ENCODE measurements at places on chromosomes 1 and 21. TPM values are rescaled to one million over a fixed set of nuclear protein-coding genes. Genes with fewer than 3 reads are reported as not detected.

Gene PLA2G2F
- not detected for total RNA-seq

Gene HAO2
- total RNA-seq: not detected

DNA sequence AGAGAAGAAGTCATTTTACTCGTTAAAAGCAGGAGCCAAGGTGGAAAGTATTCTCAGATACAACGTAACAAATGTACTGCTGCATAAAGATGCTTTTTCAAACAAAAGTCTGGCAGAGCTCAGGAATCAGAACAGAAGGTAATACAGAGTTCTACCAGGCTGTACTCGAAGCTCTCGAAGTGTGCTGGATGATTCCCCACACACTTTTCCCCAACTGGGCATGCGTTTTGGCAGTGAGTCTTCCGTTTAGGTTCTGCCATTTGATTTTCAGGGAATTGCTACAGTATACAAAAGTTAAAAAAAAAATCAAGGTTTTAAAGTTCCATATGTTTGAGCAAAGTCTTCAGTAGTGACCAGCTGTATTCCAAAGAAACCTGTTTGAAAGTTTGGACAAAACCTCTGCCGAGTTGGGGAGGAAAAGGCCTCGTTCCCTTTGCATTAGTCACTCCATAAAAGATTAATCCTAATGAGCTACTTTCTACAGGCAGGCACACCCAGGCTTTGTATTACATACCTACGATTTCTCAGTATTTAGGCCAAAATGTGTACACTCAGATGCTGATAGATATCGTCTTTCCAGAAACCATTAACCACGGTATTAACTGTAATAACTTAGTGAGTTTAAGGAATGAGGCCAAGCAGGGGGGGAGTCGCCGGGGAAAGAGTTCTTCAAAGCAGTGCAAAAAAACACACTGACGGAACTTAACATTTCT, 477.1 kb downstream of the LMO4 start:
- DNase-seq: no peak

- no peak for DNase-seq
Observed at GRCh38 chr1:49864581-49864980, 159.2 kb downstream of the AGBL4 start.

- DNase-seq: no peak
Observed at GRCh38 chr1:42999308-42999707, 40.6 kb upstream of the SLC2A1 start.

- peak; percentile 74 for DNase-seq
Observed at GRCh38 chr1:115976062-115976920, at the start of gene SLC22A15. TSS of gene SLC22A15 (plus strand) at chr1:115976513. CDS start at chr1:115976628, 115 bp downstream.

Gene FNDC10
- 2.5 TPM for total RNA-seq

Gene ASPM
- total RNA-seq: 0.13 TPM

DNA sequence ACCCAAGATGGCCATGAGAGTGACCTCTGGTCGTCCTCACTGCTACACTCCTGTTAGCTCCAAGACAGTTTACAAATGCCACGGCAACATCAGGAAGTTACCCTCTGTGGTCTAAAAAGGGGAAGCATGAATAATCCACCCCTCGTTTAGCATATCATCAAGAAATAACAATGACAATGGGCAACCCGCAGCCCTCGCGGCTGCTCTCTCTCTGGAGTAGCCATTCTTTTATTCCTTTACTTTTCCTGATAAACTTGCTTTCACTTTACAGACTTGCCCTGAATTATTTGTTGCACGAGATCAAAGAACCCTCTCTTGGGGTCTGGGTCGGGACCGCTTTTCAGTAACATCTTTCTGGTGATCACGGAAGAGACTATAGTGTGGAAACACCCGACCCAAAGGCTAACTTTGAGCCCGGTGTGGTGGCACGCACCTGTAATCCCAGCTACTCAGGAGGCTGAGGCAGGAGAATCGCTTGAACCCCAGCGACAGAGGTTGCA, 19.8 kb upstream of the COX20 start:
- no peak for DNase-seq

DNA sequence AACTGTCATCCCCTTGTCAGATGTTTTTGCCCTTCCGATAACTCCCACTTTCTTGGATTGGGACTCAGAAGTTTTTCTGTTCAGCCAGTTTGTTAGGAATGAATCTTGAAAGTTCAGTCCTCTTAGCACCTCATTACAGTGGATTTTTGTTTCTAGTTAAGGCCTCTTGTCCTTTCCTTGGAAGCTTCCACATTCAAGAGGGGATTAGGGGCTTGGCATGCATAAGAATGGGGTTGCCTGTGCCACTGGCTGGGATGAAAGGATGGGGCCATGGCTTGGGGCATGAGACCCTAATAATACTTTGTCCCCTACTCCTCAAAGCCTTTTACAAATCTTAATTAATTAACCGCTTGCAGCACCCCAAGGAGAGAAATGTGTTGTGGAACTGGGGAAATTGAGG, 2.4 kb upstream of the DHDDS start:
- no peak for DNase-seq

- no peak for DNase-seq
Observed at GRCh38 chr1:4553761-4554160, 100.6 kb upstream of the AJAP1 start.

DNA sequence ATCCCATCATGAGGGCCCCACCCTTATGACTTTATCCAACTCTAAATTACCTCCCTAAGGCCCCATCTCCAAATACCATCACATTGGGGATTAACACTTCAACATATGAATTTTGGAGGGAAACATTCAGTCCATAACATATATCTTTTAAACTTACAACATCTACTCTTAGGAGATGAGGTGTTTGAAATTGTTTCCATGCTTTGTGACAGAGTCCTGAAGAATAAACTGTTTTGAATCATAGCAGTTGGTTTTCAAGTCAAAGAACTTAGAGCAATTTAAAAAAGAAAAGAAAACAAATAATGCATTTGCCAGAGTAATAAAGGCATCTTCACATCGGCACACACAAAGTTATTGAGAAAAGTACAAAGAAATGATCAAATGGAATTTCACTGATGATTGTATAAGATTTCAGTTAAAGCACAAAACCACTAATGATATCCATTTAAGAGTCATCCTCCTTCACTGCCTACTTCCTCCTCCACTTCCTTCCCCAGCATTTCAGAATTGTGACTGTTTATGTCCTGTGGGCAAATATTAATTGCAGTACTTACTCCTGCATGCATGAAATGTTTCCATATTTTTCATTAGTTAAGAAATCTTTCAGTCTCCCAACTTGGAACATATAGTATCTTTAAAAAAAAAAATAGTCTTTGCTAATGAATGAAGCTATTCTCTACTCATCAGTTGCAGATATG, 202.0 kb downstream of the LRRC40 start:
- DNase-seq: no peak

Gene SH2D5
- 0.44 TPM for total RNA-seq

- DNase-seq: no peak
Observed at GRCh38 chr1:110012100-110012780, 22.2 kb upstream of the STRIP1 start.

Gene PRAMEF10
- total RNA-seq: not detected

DNA sequence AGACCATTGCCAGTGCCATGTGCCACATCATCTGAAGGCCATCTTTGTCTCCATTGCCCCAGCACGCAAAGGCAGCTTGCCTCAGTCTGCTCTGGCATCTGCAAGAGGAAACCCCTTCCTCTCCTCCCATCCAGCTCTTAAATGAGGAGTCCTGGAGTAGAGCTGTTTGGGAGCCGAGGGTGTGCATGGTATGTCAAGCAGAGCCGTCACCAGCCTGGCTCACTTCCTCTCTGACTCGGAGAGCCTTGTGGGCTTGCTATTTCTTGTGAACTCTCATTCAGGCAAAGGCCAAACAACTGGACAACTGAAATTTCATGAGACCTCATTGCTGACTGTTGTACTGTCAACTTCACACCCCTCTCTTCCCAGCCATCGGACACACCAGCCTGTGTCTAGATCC, 143.9 kb downstream of the SIPA1L2 start:
- DNase-seq: no peak

GRCh38 chr21:33761441-33762036, 119.2 kb downstream of the ITSN1 start:
- DNase-seq: no peak

Gene ARHGAP30
- total RNA-seq: 10.0 TPM

Gene RHEX
- total RNA-seq: 0.71 TPM

DNA sequence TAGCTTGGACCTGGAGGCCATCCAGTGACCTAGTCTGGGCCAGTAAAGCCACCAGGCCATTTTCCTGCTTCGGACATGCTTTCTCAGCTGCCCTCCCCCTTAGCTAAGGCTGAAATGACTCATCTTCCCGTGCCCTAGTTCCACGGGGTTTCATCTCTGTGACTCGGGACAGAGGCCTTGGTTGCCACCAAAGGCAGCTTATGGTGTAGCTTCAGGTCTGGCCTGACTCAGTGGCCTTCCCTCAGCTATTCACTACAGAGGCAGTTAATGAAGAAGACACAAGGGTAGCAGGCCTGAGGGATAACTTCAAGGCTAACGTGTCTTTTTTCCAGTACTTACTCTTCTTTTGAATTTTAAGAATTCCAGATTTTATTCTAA, 82.4 kb downstream of the PBX1 start:
- no peak for DNase-seq

GRCh38 chr1:162676750-162677149, 44.5 kb downstream of the DDR2 start:
- peak; percentile 40 for DNase-seq

- DNase-seq: no peak
Observed at GRCh38 chr1:41777695-41778094, 141.0 kb downstream of the HIVEP3 start.

DNA sequence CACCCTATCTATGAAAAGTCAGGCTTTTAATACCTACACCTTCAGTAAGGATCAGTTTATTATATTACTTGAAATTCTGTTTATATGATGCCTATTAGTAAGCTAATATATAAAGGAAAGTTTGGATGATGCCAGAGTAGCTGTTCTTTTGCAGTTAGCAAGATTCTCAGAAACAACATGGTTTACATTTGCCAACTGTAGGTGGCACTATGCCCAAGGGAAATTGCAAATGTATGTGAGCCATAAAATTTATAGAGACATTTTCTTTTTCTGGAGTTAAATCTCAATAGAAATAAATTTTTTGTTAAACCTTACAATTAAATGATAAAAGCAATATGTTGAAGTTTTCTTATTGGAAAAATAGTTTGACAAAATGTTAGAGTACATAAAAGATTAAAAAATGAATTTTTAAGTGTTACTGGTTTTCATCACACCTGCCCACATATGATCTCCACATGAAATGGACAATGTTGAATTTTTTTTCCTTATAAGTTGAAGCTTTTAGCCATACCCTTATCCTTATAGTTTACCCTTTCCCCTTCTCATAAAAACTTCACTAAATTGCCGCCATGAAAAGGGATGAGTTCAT, 32.1 kb upstream of the EPHX4 start:
- DNase-seq: no peak

Gene FAM78B
- total RNA-seq: 11.9 TPM

Gene EPHA8
- total RNA-seq: not detected

GRCh38 chr1:44819608-44820327, 11.4 kb downstream of the BTBD19 start:
- DNase-seq: peak; percentile 81

DNA sequence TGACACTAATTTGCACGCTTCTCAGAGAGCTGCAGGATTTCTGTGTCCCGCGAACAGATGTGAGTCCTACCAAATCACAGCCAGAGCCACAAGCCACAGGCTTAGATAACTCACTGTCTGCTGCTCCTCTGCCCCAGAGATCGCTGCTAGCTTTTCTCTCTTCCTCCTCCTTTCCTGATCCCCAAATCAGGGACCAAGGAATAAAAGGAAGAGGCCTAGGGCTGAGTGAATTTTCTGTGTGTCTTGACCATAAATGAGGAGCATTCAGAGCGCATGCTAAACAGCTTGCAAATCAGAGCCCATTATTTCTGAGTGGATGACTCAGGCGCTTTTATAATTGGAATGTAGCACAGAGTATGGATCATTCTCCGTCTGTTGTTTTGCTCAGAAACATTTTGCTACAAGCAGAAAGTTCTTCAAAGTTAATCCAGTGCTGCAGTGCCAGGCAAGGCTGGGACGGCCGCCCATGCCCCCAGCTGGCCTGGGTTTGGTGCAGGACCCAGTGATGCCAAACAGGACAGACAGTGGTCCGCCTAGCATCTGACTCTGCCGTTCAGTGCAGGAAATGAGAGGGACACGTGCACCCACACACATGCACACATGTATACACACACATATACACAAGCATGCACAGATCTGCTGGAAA, 38.2 kb downstream of the KCNAB2 start:
- DNase-seq: no peak

Gene TMOD4
- total RNA-seq: not detected

GRCh38 chr1:6788946-6789345, 3.7 kb downstream of the CAMTA1 start:
- no peak for DNase-seq

GRCh38 chr21:40117236-40117635, 250.0 kb downstream of the PCP4 start:
- DNase-seq: no peak

Gene MIB2
- total RNA-seq: 58.1 TPM

GRCh38 chr1:116128664-116129063, 17.5 kb downstream of the MAB21L3 start:
- DNase-seq: no peak

DNA sequence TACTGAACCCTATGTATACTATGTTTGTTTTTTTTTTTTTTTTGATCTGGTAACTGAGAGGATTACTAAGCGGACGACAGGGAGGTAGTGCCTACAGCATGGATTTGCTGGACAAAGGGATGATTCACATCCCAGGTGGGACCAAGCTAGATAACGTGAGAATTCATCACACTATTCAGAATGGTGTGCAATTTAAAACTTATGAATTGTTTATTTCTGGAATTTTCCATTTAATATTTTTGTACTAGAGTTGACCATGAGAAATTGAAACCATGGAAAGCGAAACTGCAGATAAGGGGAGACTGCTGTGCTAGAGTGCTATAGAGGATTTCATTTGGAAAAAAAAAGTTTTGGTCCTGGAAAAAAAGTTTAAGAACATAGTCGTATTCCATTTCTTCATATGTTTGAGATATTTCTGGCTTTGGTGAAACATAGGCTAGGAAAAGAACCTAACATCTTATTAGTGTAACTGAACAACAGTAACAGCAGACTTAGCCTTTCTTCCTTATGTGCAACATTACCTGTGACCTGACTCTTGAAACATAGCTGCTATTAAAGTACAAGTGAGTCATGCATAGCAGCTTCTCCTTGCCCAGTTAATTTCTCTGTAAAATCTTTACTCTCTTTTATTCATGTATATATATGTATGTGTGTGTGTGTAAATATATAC, 202.5 kb downstream of the FGGY start:
- no peak for DNase-seq

DNA sequence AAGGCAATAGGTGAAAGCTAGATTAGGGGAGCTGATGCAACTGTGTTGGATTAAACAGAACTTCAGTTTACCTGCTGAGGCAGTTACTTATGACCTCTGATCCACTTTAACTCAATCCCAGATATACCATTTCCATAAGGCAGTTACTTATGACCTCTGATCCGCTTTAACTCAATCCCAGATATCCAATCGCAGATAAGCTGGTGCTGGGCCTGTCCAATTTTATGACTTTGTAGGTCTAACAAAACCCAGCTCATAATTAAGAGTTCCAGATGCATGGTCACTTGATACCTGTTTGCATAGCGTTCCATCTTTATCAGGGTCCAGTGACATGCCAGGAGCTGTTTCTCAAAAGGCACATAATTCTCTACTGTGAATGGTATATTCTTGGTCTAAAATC, 396.0 kb downstream of the AGBL4 start:
- DNase-seq: no peak

- no peak for DNase-seq
Observed at GRCh38 chr1:119079881-119080280, 60.6 kb downstream of the WARS2 start.

- no peak for DNase-seq
Observed at GRCh38 chr21:36539434-36540150, 59.7 kb upstream of the CLDN14 start.

Data from left cardiac atrium (tissue), 4 donors.